Kidney (tissue), 22 donors: ENCODE measurements at places on chromosomes 2 and 18. TPM values are rescaled to one million over a fixed set of nuclear protein-coding genes. Genes with fewer than 3 reads are reported as not detected.
A peak's percentile ranks its signal among the peaks of the same experiment; 100 is the strongest.

LONRF2 gene
- polyA plus RNA-seq = 1.1 TPM

ZNF512 gene
- polyA plus RNA-seq = 15.1 TPM

ATP5MC3 gene
- 990 TPM for polyA plus RNA-seq

NFATC1 gene
- 4.3 TPM for polyA plus RNA-seq

SLC5A7 gene
- 0.75 TPM for polyA plus RNA-seq

DNA sequence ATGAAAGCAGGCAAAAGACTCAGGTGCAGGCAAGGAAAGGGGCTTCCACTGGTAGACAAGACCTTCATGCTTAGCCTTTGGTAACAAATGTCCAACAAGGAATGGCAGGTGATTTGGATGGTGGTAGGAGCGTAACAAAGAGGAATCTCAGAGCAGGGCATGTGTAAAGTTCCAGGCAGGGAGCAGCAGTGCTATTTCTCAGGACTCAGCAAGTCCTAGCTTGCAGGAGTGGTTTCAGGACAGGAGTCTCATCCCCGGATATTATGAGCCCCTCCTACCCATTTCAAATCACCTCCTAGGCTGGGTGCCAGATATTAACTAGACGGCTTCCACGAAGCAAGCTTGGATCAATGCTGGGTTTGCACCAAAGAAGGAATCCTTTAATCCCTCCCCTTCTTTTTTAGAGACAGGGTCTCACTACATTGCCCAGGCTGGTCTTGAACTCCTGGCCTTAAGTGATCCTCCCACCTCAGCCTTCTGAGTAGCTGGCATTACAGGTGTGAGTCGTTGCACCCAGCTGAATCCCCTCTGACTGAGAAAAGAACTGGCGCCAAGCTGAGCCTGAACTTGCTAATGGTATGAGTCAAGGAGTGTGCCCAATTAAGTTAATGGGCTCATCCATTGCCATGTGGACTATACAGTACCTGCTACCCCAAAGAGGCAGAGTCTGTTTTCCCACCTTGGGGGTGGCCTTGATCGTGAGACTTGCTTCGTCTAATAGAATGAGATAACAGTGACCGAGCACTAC lies 190.3 kb downstream of the ARL4C start:
- DNase-seq = no peak

DNA sequence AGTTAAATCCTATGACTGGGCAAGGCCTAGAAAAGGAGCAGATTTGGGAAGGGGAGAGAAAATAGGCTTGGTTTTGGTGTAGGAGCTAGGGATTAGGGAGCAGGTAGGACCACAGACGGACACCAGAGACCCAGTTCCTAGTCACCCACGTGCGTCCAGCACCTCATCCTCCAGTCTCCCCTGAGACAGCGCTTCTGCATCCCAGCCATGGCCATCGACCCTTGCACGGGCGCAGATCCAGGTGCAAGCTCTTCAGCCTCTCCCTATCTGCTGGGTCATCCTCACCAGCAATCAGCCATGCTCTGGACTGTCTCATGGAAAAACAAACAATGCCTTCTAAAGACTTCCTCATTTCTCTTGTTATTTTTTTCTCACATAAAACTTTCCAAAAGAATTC lies 246.8 kb upstream of the RAB6C start:
- no peak for DNase-seq

GRCh38 chr2:67895227-67895941 lies 167.4 kb downstream of the C1D start:
- peak; percentile 95 for DNase-seq

DNA sequence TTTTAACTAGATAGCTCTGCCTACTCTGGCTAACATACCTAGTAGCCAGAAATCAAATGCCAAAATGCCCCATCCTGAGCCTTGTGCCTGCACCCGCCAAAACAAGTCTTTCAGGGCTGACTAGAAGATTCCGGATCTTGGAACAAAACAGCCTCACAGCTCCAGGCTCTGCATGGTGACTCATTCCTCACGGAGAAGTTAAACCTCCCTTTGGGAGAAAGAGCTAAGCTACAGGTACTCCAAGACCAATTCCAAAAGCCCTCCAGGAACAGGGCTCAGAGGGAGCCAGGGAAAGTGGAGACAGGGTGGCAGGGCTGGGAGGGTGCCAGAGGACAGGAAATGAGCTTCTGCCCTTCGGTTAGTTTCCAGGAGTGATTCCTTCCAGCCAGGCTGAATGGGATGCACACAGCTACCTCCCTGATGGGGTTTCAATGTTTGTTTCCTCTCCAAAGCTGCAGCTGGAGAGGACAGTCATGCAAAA lies 295.6 kb downstream of the TNS1 start:
- peak; percentile 11 for DNase-seq

DNA sequence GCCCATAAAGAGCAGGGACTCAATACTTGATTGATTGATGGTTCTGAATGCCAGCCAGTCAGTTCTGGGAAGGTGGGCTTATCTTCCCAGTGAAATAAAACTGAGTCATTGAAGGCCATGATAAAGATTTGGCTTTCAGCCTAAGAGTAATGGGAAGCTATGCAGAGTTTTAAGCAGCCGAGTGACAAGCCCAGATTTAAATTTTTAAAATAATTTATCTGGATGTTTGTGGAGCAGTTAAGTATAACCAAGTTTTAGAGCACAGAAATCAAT lies 122.8 kb downstream of the RAPGEF4 start:
- DNase-seq = no peak

DNA sequence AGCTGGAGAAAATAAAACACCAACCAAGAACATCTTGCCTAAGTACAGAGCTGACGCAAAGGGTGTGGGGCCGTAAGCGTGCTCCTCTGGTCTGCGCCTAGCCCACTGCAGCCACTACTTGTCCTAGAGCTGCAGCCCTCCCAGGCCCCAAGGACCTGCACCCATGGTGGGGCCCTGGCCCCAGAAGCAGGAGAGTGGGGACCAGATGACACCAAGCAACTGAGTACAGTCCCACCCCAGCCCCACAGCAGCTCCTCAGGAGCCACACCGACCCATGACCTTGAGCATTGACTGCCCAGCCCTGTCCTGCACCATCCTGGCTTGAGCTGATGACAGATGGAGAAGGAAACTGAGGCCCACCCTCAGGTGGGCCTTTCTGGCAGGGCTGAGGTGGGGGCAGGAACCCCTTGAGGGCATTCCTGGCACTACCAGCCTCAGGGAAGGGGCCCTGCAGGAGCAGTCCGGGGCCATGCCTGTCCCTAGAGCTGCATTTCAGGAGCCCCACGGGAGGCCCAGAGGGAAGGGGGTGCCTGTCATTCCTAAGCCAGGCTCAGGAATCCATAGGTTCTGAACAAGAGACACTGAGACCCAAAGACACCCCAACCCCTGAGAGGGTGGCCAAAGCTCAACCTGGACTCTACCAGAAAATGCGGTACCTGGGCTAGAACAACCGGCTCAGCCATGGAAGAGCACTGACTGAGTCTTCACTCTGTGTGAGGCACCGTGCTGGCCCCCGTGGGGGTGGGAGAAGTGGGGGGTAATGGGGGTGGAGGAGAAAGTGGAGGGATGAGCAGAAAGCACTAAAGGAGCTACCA lies 4.9 kb downstream of the KIF1A start:
- no peak for DNase-seq

GRCh38 chr2:71630454-71631328 lies 177.3 kb downstream of the DYSF start:
- no peak for DNase-seq

DNA sequence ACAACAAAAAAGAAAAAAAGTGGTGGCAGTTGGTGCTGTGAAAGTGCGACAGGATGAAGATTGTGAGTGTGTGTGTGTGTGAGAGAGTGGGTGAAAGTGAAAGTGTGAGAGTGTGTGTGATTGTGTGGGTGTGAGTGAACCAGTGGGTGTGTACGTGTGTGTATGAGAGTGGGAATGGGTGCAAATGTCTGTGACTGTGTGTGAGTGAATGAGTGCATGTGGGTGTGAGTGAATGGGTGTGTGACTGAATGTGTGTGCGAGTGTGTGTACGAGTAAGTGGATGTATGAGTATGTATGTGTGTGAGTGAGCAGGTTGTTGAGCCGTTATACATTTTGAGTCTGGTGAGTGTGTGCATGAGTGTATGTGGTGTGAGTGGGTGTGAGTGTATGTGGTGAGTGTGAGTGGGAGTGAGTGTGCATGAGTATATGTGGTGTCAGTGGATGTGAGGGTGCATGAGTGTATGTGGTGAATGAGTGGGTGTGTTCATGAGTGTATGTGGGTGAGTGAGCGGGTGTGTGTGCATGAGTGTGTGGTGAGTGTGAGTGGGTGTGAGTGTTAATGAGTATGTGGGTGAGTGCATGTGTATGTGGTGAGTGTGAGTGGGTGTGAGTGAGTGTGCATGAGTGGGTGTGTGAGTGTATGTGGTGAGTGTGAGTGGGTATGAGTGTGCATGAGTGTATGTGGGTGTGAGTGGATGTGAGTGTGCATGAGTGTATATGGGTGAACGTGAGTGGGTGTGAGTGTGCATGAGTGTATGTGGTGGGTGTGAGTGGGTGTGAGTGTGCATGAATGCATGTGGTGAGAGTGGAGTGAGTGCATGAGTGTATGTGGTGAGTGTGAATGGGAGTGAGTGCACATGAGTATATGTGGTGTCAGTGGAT lies 69.3 kb upstream of the HPCAL1 start:
- DNase-seq = no peak

GRCh38 chr2:289362-290089 lies 1.6 kb upstream of the ALKAL2 start:
- DNase-seq = peak; percentile 56
